ENCODE measurements at places on chromosomes 5 and 9.

GRCh38 chr9:72168075-72168474, 18.8 kb downstream of the GDA start:
- DNase-seq = no peak

DNA sequence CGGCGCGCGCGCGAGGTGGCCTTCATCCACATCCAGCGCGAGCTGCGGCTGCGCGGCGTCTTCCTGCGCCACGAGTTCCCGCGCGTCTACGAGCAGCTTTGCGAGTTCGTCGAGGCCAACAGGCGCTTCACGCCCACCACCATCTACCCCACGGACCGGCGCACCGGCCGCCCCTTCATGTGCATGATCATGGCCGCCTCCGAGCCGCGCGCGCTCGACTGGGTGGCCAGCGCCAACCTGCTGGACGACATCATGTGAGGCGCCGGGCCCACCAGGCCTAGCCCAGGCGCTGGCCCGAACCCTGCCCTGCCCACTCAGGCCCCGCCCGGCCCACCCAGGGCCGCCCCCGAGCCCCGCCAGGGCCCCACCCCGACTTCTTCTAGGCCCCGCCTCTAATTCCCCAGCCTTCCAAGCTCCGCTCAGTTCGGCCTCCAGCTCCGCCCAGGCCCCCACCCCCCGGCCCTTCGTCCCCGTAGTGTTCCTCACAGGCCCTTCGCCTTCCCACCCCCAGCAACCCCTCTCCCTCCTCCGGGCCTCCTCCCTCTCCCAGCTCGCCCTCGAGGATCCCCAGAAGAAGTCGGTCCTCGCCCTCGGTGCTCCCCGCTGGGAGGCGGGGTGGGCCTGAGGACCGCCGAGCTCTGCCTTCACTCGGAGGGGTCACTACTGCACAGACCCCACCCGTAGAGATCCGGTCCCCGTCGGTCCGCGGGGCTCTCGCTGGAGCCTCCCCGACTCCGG, 2.0 kb upstream of the PHPT1 start:
- no peak for DNase-seq

- DNase-seq = no peak
Observed at GRCh38 chr9:32866273-32866672, 82.9 kb downstream of the TMEM215 start.

GRCh38 chr5:17847286-17847685, 213.0 kb downstream of the TAF11L14 start:
- no peak for DNase-seq

DNA sequence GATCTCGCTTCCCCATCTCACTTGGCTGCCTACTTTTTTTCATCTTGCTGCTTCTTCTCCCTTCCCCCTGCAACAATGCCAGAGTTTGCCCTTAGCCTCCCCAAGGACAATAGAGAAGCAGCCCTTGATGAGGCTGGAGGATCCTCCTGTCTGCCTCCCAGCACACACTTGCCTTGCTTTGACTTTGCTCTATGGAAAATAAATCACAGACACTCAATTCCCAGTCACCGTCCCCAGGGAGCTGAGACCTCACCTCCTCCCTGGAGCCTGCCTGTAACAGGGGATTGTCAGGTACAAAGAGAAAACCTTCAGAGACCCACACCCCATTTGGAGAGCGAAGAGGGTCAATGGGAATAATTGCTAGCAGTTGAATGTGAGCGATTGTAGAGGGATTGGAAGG, 242.1 kb upstream of the ZNF462 start:
- DNase-seq = no peak
